Upper lobe of right lung (tissue), 1 donor: ENCODE measurements at places on chromosomes 2 and 18. TPM values are rescaled to one million over a fixed set of nuclear protein-coding genes. Genes with fewer than 3 reads are reported as not detected.
A peak's percentile ranks its signal among the peaks of the same experiment; 100 is the strongest.

GRCh38 chr18:75958683-75959082 lies 531.2 kb upstream of the SMIM21 start:
- H3K4me3 ChIP-seq: no peak overlapping the region
- no peak overlapping the region for H3K27ac ChIP-seq
- H3K4me1 ChIP-seq: no peaks in the 10 kb centered on the region
- no peaks in the 10 kb centered on the region for H3K27me3 ChIP-seq
- DNase-seq: no peak

GRCh38 chr2:17460371-17461086 lies 57.7 kb downstream of the RAD51AP2 start:
- H3K4me1 ChIP-seq: no peaks in the 10 kb centered on the region
- no peak overlapping the region for H3K27ac ChIP-seq
- no peak for DNase-seq

GRCh38 chr2:173669271-173669853 lies 295.8 kb downstream of the SP3 start:
- H3K4me1 ChIP-seq: no peaks in the 10 kb centered on the region
- no peak overlapping the region for H3K4me3 ChIP-seq
- no peaks in the 10 kb centered on the region for H3K36me3 ChIP-seq
- H3K27me3 ChIP-seq: peaks cover 7% of the 10 kb centered on the region
- no peak for DNase-seq

GRCh38 chr2:135248611-135249010 lies 196.5 kb downstream of the RAB3GAP1 start:
- no peak overlapping the region for H3K27ac ChIP-seq
- no peaks in the 10 kb centered on the region for H3K27me3 ChIP-seq
- H3K4me1 ChIP-seq: no peaks in the 10 kb centered on the region
- H3K36me3 ChIP-seq: no peaks in the 10 kb centered on the region

DNA sequence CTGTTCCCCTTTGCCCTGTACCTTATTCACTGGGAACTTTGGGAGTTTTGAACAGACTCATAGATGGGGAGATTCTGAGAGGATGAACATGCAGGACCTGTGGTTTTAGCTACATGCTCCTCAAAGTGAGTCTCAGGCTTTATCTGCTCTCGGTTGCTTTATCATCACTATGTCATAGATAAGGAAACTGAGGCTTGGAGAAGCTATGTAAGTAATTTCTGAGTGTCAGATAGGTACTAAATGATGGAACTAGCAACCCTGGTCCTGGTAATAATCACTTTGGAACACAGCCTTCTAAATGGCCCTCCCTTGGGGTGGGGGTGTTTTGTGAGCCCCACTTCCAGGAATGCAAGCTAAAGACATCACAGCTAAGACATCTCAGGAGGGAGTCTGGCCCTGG lies 186.2 kb upstream of the MEX3C start:
- no peak for DNase-seq
- H3K4me1 ChIP-seq: no peaks in the 10 kb centered on the region
- no peaks in the 10 kb centered on the region for H3K27me3 ChIP-seq
- H3K27ac ChIP-seq: no peak overlapping the region
- H3K36me3 ChIP-seq: no peaks in the 10 kb centered on the region

- H3K36me3 ChIP-seq: no peaks in the 10 kb centered on the region
- DNase-seq: no peak
- H3K27ac ChIP-seq: no peak overlapping the region
Observed at GRCh38 chr2:236693531-236693930, 123.9 kb downstream of the ACKR3 start.

DNA sequence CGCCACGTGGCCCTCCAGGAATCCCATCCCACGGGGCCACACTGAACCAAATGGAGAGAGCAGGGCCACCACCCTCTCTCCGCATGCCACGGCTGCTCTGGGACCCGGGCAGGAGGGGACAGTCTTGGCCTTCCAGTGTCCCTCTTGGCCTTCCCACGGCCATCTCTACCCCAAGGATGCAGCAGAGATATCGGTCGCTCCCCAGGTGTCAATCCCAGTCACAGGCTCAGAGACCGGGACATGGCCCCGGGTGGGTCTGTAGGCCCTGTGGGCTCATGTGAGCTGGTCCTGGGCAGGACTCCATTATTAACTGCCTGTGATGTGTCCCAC lies 15.3 kb downstream of the CAPN10 start:
- no peak overlapping the region for H3K4me3 ChIP-seq
- H3K4me1 ChIP-seq: peaks cover 4% of the 10 kb centered on the region
- DNase-seq: peak; percentile 55
- H3K27me3 ChIP-seq: no peaks in the 10 kb centered on the region

- H3K4me3 ChIP-seq: no peak overlapping the region
- no peaks in the 10 kb centered on the region for H3K36me3 ChIP-seq
- H3K27ac ChIP-seq: no peak overlapping the region
- peak; percentile 80 for DNase-seq
Observed at GRCh38 chr2:238970553-238971081, 122.7 kb downstream of the TWIST2 start.

DNA sequence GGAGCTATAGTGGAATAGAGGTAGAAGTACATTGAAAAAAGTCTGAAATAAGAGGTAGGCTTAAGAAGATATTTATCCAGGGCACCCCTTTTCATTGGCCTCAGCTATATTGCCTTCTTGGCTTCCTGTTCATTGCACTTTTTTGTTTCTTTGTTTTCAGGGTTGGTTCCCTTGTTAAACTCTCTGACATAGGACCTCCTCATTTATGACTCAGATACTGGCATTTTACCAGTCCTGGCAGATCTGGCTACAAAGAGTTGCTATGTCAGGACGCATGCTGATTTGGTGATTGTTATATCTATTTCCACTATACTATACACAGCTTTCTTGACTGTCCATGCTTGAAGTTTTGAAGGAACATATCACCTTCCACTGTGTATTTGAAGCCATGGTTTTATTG lies 60.0 kb downstream of the GCA start:
- H3K4me1 ChIP-seq: no peaks in the 10 kb centered on the region
- no peak overlapping the region for H3K4me3 ChIP-seq

DNA sequence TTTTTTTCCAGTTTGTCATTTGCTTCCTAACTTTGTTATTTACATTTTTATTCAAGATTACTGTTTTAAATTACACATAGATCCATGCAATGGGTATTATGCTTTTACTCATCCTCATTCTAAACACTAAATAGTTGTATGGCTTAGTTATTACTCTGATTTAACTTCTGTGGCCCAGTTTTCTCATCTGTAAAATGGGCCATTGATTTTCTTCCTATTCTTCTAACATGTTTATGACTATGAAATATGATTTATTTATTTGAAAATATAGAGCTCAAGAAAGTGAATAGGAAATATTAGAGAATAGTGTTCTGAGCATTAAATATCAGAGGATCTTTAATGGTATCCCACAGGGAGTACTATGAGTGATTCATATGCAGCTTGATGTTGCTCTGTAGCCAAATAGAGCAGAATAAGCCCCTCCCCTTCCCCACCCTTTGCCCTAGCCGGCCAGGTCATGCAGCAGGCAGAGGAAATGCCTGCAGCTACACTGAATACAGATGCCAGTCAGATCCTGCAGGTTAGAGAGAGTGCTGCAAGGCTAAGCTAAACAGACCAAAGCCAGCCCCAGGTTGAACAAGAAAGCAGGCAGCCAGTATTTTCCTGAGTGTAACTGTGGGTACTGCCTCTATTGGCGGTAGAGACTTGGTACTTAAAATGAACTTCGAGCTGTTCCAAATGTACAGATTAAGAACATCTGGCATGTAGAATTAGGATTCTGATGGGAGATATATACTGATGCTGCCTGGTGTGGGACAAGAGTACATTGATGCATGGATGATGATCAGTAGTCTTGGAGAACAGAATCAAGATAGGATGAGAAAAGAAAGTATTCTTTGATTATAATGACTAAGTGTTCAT lies 11.7 kb upstream of the ACYP2 start:
- DNase-seq: no peak
- no peaks in the 10 kb centered on the region for H3K36me3 ChIP-seq
- H3K4me1 ChIP-seq: peaks cover 12% of the 10 kb centered on the region
- no peaks in the 10 kb centered on the region for H3K27me3 ChIP-seq
- no peak overlapping the region for H3K4me3 ChIP-seq

GRCh38 chr18:60962625-60963024 lies 370.6 kb upstream of the CDH20 start:
- H3K36me3 ChIP-seq: no peaks in the 10 kb centered on the region
- H3K4me1 ChIP-seq: no peaks in the 10 kb centered on the region
- no peak for DNase-seq

DNA sequence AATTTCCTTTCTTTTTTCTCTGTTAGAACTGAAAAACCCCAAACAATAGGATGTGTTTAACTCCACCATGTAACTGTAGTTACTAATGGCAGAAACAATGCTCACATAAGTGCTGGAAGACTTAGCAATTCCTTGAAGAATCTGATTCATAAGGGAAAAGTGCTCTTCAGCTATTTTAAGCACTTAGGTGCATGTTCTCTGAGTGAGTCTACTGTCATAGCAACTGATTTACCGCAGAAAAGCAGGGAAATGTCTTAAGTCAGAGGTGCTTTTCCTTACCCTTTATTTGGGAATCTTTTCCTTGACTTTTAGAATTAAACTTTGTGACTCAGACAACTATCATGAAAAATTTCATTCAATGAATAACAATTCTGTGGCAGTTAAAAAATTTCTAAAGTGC lies 65.4 kb upstream of the NABP1 start:
- H3K36me3 ChIP-seq: no peaks in the 10 kb centered on the region
- no peak overlapping the region for H3K4me3 ChIP-seq

DNA sequence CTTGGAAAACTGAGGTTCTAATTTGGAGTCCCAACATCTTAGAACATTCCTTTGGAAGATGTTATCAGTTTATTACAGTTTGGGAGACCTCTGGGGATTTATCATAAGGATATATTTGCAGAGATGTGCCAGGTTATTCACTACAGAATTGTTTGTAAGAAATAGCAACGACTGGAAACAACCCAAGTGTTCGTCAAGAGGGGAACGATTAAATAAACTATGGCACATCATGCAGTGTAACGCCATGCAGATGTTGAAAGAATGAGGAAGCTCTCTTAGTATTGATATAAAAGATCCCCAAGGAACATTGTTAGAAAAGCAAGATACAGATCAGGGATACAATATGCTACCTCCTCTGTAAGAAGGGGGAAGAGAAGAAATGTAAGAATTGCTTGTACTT lies 210.6 kb downstream of the TMEM247 start:
- no peaks in the 10 kb centered on the region for H3K36me3 ChIP-seq
- no peaks in the 10 kb centered on the region for H3K27me3 ChIP-seq
- no peaks in the 10 kb centered on the region for H3K4me1 ChIP-seq
- DNase-seq: no peak
- H3K4me3 ChIP-seq: no peak overlapping the region

DNA sequence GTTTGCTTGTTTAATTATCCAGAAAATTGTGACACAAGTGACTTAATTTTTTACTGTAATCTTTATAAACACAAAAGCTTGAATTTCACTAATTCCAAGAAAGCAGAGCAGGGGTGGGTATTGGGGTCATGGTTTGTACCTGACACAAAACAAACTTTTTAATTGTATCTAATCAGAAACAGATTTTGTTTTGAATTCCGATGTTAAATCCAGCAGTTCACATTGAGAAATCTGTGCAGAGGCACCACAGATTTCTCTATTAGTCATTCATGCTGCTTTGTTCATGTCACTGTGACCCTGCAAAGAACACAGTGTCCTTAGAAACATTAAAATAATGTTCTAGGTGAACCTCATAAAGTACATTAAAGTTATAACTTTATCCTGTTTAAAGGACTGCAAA lies 443.4 kb downstream of the NYAP2 start:
- no peak overlapping the region for H3K27ac ChIP-seq
- H3K36me3 ChIP-seq: no peaks in the 10 kb centered on the region
- DNase-seq: no peak

- peak; percentile 58 for DNase-seq
- no peak overlapping the region for H3K4me3 ChIP-seq
- no peak overlapping the region for H3K27ac ChIP-seq
- peaks cover 11% of the 10 kb centered on the region for H3K4me1 ChIP-seq
- peaks cover 28% of the 10 kb centered on the region for H3K36me3 ChIP-seq
Observed at GRCh38 chr2:85398426-85399182, 11.6 kb downstream of the CAPG start.

GRCh38 chr2:46179037-46179621 lies 118.1 kb upstream of the EPAS1 start:
- no peaks in the 10 kb centered on the region for H3K36me3 ChIP-seq
- H3K27me3 ChIP-seq: no peaks in the 10 kb centered on the region
- no peak for DNase-seq
- H3K4me1 ChIP-seq: peaks cover 30% of the 10 kb centered on the region

DNA sequence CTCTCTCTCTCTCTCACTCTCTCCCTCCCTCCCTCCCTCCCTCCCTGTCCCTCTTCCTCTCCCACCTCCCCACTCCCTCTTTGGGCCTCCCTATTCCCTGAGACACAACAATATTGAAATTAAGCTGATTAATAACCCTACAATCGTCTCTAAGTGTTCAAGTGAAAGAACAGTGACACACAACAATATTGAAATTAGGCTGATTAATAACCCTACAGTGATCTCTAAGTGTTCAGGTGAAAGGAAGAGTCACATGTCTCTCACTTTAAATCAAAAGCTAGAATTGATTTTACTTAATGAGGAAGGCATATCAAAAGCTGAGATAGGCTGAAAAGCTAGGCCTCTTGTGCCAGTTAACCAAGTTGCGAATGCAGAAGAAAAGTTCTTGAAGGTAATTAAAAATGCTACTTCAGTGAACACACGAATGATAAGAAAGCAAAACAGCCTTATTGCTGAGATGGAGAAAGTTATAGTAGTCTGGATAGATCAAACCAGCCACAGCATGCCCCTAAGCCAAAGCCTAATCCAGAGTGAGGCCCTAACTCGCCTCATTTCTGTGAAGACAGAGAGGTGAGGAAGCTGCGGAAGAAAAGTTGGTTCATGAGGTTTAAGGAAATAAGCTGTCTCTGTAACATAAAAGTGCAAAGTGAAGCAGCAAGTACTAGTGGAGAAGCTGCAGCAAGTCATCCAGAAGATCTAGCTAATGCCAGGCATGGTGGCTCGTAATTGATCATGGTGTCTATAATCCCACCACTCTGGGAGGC lies 21.3 kb downstream of the MALT1 start:
- no peak overlapping the region for H3K4me3 ChIP-seq
- H3K27ac ChIP-seq: no peak overlapping the region
- H3K4me1 ChIP-seq: peaks cover 3% of the 10 kb centered on the region
- H3K27me3 ChIP-seq: no peaks in the 10 kb centered on the region
- no peak for DNase-seq

GRCh38 chr2:56132138-56132537 lies 51.7 kb upstream of the CCDC85A start:
- no peak for DNase-seq
- no peaks in the 10 kb centered on the region for H3K4me1 ChIP-seq
- H3K36me3 ChIP-seq: no peaks in the 10 kb centered on the region
- no peak overlapping the region for H3K4me3 ChIP-seq
- no peaks in the 10 kb centered on the region for H3K27me3 ChIP-seq

- no peak overlapping the region for H3K27ac ChIP-seq
- H3K4me1 ChIP-seq: no peaks in the 10 kb centered on the region
- no peak for DNase-seq
- H3K4me3 ChIP-seq: no peak overlapping the region
Observed at GRCh38 chr18:13120983-13121441, 97.5 kb upstream of the LDLRAD4 start.

GRCh38 chr2:237345891-237346640 lies 67.9 kb downstream of the COL6A3 start:
- peaks cover 3% of the 10 kb centered on the region for H3K27me3 ChIP-seq
- no peaks in the 10 kb centered on the region for H3K4me1 ChIP-seq
- H3K36me3 ChIP-seq: peaks cover 22% of the 10 kb centered on the region
- no peak overlapping the region for H3K4me3 ChIP-seq
- H3K27ac ChIP-seq: no peak overlapping the region

The MRPL19 gene
- 41.0 TPM for total RNA-seq

The ATAD2B gene
- 24.0 TPM for total RNA-seq

The WNT6 gene
- total RNA-seq: not detected

The CLEC4F gene
- 1.2 TPM for total RNA-seq

The PFN4 gene
- 1.5 TPM for total RNA-seq

The NOSTRIN gene
- total RNA-seq: 70.0 TPM

The SPR gene
- total RNA-seq: 44.1 TPM

The PLEK gene
- 32.9 TPM for total RNA-seq

The C18orf54 gene
- 3.0 TPM for total RNA-seq
